Tongue (tissue), 3 donors: ENCODE measurements at places on chromosomes 1 and 21. TPM values are rescaled to one million over a fixed set of nuclear protein-coding genes. Genes with fewer than 3 reads are reported as not detected.
A peak's percentile ranks its signal among the peaks of the same experiment; 100 is the strongest.

DNA sequence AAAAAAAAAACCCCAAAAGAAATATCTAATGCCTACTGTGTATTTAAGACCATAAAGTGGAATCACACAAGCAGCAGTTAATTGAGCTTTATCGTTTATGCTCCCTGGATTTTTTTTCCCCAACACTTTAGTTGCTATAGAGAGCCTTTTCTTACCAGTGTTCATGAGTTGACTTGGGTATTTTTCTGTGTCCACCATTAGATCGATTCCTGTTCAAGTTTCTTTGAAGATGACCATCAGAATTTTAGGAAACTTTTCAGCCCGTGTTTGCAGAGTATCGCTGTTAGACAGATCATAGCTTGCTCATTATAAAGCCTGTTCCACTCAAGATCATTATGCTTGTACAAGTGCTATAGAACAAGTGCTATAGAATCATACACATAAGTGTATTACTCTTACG, 1.5 kb downstream of the RALGPS2 start:
- DNase-seq = no peak

DNA sequence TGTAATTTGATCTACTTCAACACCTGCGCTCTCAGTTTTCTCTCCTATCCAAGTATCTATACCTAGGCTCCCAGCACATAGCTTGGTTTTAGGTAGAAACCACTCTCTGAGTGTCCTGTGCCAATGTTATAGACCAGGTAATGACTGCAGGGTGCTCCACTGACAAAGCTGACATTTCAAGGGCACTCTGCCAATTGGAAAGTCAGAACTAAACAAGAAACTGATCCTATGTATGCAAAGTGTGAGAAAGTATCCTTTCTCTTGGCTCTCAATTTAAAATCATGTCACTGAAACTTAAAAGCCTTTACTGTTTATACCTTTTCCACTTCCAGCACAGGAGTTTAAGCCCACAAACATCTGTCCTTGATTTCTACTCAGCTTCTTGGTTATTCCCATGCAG, 45.0 kb upstream of the AIM2 start:
- peak; percentile 32 for DNase-seq

GRCh38 chr1:173427146-173428054, 49.7 kb upstream of the PRDX6 start:
- no peak for DNase-seq

Gene MLLT11
- total RNA-seq = 1.6 TPM

Gene C4BPB
- not detected for total RNA-seq

DNA sequence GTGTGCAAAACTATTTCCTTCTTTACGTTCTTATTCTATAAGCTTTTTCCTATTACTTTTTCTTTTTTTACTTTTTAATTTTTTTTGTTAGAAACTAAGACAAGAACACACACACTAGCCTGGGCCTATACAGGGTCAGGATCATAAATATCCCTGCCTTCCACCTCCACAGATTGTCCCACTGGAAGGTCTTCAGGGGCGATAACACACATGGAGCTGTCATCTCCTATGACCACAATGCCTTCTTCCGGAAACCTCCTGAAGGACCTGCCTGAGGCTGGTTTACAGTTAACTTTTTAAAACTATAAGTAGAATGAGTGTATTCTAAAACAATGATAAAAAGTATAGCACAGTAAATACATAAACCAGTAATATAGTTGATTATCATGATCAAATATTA, 10.3 kb upstream of the FAM89A start:
- no peak for DNase-seq

DNA sequence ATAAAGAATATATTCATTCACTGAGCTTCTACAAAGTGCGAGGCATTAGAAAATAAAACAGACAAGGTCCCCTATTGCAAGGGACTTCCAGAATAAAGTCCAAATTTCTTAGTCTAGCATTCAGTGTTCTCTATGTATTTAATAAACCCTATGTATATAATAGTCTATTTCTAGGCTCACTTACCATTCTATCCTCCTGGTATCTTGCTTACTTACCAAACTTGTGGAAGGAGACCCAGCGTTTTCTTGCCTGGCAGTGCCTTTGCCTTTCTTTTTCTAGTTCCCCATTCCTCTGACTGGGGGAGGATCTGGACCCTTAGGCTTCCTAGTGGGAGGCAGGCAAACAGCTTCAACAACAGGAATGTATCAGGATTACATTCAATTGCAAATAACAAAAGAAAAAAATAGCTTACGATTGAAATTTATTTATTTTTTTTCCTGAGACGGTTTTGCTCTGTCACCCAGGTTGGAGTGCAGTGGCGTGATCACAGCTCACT, 690 bp upstream of the RNF19B start:
- no peak for DNase-seq

- DNase-seq = no peak
These were observed 3.9 kb upstream of the PDE4B start for GRCh38 chr1:65788762-65789161.

- DNase-seq = peak; percentile 28
These were observed 457 bp downstream of the VAV3 start for GRCh38 chr1:107964336-107965109.

- DNase-seq = peak; percentile 2
These were observed 59.5 kb upstream of the LRRC53 start for GRCh38 chr1:74571891-74572290.

Gene DMBX1
- total RNA-seq = not detected

Gene NENF
- 78.7 TPM for total RNA-seq

Gene KCNK2
- total RNA-seq = 1.5 TPM

- DNase-seq = no peak
These were observed 50.5 kb downstream of the C1orf21 start for GRCh38 chr1:184437291-184437690.

DNA sequence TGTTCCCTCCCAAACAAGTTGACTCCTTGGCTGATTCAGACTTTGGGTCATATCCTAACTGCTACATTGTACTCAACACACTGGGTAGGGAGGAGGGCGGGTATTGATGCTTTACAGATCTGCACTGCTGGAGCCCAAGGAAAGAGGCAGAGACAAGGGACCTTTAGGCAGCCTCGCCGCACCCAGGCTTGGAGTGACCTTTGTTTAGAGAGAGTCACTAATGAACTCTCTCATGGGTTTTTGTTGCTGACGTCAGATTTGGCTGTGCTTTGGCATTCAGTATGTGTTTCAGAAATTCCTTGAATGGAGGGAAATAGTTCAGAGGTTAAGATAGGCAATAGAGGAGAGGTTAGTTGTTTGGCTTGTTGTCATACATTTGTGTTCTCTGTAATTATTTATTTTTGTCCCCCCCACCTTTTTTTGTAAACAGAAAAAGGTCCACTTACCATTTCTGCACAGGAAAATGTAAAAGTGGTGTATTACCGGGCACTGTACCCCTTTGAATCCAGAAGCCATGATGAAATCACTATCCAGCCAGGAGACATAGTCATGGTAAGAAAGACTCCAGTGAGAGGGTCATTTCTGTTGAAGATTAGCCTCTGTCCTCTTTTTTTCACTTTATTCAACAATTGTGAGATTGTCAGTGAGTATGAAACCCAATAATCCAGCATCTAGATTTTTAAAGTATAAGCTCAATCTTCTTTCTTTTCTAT, 116.1 kb downstream of the ATP5PO start:
- no peak for DNase-seq

Gene SERTAD4
- 7.0 TPM for total RNA-seq
